ENCODE measurements at places on chromosomes 6 and 20.

- no peak for DNase-seq
Measured at GRCh38 chr6:145486306-145486705, 249.0 kb downstream of the EPM2A start.

GRCh38 chr6:163408352-163408991 is 6.0 kb upstream of the QKI start:
- DNase-seq, result no peak

DNA sequence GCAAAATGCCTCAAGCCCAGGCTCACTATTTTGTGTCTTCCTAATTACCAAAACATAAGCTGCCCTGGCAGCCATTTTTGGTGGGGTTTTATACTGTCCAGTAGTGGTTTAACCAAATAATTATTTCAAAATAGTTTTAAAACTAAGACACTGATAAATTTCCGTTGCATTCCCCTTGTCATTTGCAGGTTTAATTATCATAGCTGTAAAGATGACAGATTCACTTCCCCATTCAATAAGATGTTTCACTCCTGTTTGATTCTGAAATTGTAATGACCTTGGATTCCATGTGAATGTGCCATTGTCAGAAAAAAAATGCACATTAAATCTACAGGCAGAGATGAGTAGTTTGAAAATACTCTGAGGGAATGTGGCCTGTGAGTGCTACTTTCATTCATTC is 172.0 kb downstream of the COL9A1 start:
- no peak for DNase-seq

- no peak for DNase-seq
Measured at GRCh38 chr6:130520801-130521200, 155.0 kb downstream of the TMEM200A start.

DNA sequence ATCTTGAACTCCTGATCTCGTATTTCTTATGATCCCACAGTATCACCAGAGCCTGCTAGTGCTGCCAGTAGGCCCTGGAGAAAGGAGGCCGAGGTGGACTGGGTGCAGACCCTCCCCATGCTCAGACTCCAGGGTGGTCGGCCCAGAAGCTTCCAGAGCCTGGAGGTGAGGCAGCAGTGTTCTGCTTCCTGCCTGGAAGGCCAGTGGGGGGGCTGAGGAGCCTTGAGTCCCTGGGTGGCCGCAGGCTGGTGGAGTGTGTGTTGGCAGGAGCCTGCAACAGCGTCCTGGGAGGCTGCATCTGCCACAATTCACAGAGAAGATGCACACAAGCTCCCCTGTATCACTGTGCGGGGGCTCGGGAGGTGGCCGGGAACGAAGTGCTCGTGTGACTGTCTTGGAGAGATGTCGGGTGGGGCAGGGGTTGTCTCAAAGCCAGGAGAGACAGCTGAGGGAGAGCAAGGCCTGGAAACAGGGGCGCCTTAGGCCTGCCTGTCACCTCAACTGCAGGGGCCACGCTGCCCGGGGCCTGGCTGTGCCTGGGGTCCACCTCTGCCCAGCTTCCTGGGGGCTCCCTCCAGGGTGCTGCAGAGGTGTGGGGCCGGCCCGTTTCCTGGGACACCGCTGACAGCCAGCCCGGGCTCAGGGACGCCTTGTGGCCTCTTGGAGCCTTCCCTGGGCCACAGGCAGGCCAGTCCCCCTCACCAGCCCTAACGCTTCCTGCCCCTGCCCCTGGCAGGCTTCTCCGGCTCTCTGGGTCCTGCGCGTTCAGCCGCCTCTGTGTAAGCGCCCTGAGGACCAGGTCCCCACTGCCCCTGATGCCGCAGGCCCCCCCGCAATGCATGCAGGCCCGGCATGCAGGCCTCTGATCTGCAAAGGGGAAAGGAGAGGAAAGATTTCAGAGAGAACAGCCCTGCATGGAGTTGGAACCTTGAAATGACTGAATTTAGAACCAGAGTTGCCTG is 24.2 kb upstream of the MAS1 start:
- DNase-seq, result no peak

DNA sequence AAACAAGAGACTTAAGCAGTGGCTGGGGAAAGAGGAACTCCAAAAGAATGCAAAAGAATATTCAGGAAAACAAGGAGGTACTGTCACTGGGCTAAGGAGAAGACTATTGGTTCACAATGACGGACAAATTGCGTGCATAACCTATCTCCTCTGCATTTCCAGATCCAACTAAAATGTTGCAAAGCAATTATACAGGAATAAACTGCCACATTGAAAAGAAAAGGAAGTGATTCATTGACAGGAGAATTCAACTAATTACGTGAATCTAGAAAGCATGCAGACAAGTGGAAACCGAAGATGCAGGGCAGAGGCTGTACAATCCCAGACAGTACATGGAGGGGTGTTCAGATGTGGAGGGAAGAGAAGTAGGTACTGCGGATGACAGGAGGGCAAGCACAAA is 152.8 kb upstream of the RIPOR2 start:
- no peak for DNase-seq

DNA sequence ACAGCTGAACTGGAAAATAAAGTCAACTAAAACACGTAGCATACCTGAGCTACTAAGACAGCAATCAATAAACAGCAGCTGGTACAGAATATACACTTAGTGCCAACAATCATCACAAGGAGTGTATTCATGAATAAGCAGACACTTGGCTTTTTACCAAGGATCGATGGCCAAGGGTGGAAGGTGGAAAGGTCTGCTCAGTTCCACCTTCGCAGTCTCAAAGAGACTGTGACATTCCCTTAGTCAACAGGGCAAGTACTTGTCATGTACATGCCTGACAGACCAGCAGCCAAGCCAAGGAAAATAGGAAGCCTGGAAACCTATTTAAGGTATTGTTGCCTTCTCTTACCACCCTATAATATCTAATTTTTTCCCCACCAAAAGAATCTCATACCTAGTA is 21.4 kb downstream of the HBS1L start:
- no peak for DNase-seq

DNA sequence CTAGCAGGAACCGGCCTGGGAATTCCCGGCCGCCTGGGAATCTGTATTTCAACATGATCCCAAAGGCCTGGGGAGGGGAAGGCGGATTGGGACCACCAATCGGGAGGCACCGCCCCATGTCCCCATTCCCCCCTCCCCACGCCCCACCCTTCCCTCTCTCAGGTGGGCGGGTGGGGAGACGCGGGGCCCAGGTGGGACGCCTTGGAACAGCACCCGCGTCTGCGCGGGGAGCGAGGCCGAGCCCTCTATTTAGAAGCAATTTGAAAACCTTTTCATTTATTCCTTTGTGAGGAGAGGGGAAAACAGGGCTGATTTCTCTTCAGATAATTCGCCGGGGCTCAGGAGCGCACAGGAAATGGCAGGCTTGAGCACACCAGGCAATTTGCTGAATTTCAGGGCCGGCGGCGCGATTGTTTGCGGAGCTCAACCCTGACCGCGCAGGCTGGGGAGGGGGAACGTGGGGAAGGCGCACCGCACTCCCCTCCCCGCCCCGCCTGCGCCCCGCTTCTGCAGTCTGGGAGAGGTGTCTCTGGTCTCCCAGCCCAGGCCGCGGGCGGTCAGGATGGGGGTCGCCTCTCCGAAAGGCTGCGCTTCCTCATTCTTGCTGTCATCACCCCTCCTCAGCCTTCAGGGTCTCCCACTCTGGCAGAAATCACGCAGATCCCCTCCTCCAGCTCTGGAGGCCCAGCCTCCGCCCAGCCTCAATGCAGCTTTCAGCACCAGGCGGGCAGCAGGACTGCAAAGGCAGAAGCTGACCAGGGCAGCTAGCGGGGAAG is 170.0 kb downstream of the GRM4 start:
- DNase-seq, result peak; percentile 27

GRCh38 chr6:40953486-40953885 is 85.5 kb downstream of the UNC5CL start:
- DNase-seq, result peak; percentile 19

GRCh38 chr6:14681699-14682487 is 564.0 kb upstream of the JARID2 start:
- DNase-seq, result no peak

DNA sequence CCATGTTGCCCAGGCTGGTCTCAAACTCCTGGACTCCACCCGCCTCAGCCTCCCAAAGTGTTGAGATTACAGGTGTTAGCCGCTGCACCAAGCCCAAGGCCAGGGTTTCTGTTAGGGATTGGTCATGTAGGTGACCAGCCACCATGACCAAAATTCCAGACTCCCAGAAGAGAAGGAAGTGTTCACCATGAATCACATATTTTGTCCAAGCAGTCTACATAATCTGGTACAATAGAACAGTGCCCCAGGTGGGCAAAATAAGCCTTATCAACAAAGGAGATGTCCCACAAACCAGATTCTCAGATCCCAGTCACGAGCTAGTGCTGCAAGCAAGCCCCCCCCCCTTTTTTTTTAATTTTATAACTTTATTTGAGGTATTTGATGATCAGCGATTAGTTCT is 20.0 kb downstream of the ZNF341 start:
- DNase-seq, result no peak

DNA sequence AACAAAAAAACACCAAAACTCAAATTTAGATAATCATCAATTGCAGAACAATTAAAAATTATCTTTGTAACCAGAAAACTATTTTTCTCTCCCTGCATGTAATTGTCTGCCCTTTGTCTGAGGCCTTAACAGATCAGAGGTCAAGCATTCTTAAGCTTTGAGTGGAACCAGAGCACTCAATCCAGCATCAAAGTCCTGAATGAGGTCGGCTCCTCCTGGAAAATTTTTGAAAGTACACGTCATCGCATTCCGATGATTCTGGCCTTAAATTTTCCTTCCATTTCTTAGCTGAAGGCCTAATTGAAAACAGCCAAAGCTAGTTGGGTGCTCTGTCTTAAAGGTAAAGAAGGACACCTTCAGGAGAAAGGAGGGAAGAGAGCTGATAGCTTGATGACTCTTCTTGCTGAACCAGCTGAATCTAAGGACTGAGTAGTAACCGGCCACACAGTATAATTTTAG is 510.2 kb upstream of the SULF2 start:
- DNase-seq, result no peak

GRCh38 chr6:10411971-10412460 is 2.9 kb downstream of the TFAP2A start:
- DNase-seq, result peak; percentile 52

GRCh38 chr20:16861708-16862107 is 113.5 kb downstream of the OTOR start:
- DNase-seq, result no peak

- DNase-seq, result no peak
Measured at GRCh38 chr6:144681334-144681733, 396.2 kb downstream of the UTRN start.

DNA sequence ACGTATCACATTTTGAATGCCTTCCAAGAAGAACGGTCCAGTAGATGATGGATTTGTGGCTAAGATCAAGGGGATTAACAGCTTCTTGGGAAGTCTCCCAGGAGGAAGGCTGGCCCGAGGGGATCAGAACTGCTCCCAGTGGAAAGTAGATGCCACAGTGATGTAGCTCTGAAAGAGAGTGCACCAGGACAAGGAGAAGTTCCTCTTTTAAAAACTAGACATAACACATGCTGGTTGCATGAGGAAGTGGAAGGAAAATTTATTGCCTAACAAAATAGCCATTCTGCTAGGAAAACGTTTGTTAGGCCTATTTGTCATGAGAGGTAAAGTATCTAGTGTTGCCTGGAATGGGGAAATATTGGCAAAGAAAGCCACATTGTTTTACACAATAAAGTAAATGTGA is 87.8 kb downstream of the CDH26 start:
- no peak for DNase-seq

- DNase-seq, result no peak
Measured at GRCh38 chr6:51490101-51490500, 597.3 kb downstream of the PKHD1 start.

DNA sequence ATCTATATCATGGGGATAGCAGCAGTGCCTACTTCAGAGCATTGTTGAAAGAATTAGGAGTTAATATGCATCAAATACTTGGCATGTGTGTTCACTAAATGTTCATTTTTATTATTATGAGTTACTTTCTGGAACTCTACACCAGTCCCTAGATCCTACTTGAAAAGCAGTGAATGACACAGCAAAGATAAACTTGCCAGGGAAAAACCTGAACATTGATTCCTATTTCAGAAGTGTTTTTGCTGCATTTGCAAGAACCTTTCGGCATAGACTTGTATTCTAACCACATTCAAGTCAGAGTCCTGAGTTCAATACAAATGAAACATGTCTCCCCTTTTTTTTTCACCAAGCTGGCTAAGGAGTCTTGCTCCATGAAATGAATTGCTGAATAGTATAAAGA is 187.4 kb upstream of the TAB2 start:
- no peak for DNase-seq

GRCh38 chr6:122747573-122747972 is 31.9 kb upstream of the FABP7 start:
- DNase-seq, result no peak

- DNase-seq, result no peak
Measured at GRCh38 chr6:2732503-2733089, 18.1 kb downstream of the MYLK4 start.

DNA sequence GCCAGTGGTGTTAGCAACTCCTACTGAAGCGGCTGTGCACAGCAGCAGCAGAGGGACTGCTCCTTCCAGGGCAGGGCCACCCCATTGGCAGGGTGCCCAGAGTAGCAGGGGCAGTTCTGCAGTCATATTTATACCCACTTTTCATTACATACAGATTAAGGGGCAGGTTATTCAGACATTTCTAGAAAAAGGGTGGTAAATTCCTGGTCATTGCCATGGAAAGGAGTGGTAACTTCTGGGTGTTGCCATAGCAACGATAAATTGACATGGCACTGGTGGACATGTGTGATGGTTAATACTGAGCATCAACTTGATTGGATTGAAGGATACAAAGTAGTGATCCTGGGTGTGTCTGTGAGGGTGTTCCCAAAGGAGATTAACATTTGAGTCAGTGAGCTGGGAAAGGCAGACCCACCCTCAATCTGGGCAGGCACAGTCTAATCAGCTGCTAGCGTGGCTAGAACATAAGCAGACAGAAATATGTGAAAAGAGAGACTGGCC is 45.0 kb downstream of the IYD start:
- DNase-seq, result no peak

DNA sequence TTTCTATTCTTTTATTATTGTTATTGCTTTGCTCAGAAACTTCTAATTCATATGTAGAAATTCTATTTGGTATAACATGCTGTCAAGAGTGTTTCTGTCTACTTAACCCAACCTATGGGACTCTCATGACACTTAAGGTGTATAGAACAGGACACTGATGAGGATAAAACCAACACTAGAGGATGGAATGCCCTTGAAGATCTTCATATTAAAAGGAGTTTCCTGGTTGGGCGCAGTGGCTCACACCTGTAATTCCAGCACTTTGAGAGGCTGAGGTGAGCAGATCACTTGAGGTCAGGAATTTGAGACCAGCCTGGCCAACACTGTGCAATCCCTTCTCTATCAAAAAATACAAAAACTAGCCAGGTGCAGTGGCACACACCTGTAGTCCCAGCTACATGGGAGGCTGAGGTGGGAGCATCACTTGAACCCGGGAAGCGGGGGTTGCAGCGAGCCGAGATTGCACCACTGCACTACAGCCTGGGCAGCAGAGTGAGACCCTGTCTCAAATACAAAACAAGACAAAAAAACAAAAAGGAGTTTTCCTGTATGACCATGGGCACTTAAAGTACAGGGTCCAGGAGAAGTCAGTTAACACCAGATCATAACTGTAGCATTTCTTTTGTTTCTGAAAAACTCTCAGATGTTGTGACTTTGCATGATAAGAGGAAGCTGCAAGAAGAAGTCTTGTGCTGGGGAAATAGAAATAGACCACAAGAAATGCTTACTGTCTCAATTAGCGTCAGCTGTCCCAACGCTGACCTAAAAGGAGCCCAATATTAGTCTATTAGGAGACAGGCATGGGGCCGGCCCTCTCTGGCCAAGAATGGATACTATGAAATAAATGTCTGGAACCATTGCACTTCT is 38.9 kb upstream of the CD2AP start:
- no peak for DNase-seq

GRCh38 chr6:57134954-57135353 is 37.2 kb upstream of the BAG2 start:
- no peak for DNase-seq

- DNase-seq, result no peak
Measured at GRCh38 chr20:50263831-50264230, 73.2 kb downstream of the CEBPB start.

All from SK-N-SH (cell line).